ENCODE measurements at places on chromosomes 11 and 22. TPM values are rescaled to one million over a fixed set of nuclear protein-coding genes. Genes with fewer than 3 reads are reported as not detected.

The SLN gene
- total RNA-seq = not detected

DNA sequence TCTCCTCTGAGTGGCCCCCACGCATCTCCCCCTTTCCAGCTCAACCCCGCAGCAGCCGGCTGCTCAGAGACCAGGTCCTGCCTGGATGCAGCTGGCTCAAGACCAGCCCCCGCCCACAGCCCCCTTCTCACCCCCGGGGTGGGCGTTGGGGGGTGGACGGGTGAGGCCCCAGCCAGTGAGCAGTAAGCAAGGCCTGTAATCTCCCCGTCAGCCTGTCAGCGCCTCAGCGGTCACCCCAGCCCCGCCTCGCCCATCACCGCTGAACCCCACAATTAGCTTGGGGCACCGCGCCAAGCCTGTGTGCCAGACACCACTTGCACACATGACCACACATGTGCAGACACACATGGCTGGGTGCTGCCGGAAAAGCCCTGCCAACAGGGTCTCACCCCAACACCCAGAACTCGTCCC, 5.9 kb downstream of the PLXNB2 start:
- H3K36me3 ChIP-seq = peaks cover 24% of the 10 kb centered on the region
- no peaks in the 10 kb centered on the region for H3K27me3 ChIP-seq
- H3K27ac ChIP-seq = peak overlapping the region; percentile 91
- peak overlapping the region; percentile 10 for H3K4me3 ChIP-seq

The IRAG1 gene
- 10.7 TPM for total RNA-seq

DNA sequence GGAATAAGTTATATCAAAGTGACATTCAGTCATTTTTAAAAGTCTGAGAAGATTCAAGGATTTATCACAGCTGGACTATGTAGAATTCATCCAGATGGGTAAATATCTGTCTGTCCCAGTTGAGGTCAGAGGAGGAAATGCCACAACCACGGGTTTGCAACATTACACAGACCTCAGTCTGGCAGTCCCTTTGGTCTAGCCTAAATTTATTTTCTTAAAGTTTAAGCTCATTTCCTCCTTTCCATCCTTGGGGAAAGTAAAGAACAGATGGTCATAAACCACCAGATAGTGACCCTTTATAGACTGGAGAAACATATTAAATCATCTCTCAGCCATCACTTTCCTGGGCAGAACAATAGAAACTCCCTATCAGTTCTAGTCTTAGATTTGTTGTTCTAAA, 238.4 kb upstream of the DDI1 start:
- no peaks in the 10 kb centered on the region for H3K36me3 ChIP-seq
- H3K4me3 ChIP-seq = no peak overlapping the region
- no peaks in the 10 kb centered on the region for H3K4me1 ChIP-seq
- no peak overlapping the region for H3K27ac ChIP-seq
- no peak for DNase-seq
- no peaks in the 10 kb centered on the region for H3K27me3 ChIP-seq

The CREB3L1 gene
- total RNA-seq = 8.9 TPM
